Effector CD4-positive, alpha-beta T cell (primary cell): ENCODE measurements at places on chromosomes 7 and 10.

- no peak for DNase-seq
Observed at GRCh38 chr7:6307762-6308161, 35.3 kb upstream of the CYTH3 start.

DNA sequence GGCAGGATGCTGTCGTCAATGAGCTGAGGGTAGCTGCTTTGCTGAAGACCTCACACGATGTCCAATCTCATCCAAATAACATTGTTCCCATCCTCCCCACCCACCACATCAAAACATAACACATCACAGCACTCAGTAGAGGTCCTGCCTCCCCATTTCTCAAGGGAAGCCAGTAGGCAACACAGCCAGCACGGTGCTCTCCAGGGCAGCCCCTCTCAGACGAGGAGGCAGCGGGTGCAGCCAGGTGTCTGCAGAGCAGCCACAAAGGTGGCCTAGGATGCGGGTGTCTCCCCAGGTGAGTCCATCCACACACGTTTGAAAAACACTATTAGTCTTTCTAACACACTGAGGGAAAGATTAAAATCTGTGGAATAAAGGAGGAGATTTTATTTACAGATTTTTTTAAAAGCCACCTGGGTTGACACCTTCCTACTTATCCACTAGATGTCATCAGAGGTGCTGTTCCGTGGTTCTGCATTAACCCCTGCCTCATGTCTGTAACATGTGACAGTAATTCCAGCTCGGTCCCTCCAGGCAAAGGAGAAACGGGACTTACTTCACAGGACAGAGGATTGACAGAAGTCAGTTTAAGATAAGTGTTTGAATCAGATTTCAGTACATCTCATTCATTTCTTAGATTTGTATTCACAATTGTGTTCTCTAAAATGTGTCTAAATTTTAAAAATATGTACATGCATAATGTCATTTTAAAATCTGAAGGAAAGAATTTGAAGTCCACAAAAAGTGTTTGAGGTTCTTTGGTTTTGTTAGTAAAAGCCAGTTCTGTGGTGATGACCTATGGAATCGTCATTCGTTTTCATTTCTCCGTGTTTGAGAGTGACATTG, 68.0 kb downstream of the LANCL2 start:
- DNase-seq = no peak

DNA sequence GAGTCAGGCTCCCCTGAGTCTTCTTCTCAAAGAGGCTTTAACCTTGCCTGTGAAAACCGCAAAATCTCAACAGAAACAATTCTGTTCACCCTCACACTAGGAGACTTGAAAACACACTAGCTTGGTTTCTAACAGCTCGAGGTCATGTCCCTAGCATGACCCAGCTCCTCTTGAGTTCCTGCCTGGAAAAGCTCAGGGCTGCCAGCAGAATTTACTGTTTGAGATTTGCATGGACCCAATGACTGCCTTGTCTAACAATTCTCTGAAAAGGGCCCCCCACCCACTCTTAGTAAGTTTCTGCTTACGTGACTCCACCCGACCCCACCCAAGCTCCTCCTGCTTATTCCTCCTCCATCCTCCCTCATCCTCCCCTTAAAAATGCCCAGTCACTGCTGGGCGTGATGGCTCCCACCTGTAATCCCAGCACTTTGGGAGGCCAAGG, 85.1 kb upstream of the KMT2C start:
- no peak for DNase-seq

DNA sequence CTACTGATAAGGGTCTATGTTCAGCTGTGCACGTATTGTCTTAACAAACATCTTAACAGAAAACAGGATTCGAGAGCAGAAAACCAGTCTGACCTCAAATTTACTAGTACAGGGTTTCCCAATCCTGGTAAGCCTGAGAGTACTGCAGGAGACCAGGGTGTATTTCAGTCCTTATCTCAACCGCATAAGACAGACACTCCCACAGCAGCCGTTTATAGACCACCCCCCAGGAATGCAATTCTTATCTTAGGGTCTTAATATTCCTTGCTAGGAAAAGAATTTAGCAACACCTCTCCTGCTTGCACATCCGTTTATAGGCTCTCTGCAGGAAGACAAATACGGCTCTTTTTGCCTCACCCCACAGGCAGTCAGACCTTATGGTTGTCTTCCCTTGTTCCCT, 277.3 kb downstream of the SDK1 start:
- DNase-seq = no peak
